ENCODE measurements at places on chromosomes 16 and 17.
A peak's percentile ranks its signal among the peaks of the same experiment; 100 is the strongest.

- DNase-seq = no peak
Observed at GRCh38 chr17:21286909-21287702, 2.6 kb downstream of the MAP2K3 start.

DNA sequence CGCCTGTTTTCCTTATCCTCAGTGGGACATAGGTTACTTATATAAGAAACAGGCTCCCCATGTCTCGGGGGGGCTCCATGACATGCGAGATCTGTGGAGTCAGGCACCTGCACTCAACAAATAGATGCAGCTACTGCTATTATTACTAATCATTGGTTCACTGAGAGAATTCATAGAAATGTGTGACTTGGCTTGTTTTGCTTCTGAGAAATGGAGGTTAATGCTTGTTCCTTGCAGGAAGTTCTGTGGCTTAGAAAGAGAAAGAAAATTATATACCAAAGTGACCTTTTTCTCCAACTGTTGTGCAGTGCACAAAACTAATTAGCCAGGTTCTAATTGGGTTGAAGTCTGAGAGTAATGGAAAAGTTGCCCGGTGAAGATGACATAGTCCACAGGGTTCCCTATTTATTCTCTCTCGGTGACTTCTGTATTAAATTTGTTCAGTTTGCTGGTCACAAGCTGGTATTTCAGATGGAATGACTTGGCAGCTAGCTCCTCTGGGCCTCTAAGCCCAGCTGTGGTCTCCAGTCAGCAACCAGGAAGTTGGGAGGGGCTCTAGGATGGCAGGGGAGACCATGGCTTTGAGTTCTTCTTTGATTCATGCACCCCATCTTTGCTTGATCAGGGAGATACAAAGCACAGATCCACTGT, 17.6 kb upstream of the MAF start:
- DNase-seq = no peak

- DNase-seq = no peak
Observed at GRCh38 chr17:40312131-40312731, 3.3 kb downstream of the RARA start.

DNA sequence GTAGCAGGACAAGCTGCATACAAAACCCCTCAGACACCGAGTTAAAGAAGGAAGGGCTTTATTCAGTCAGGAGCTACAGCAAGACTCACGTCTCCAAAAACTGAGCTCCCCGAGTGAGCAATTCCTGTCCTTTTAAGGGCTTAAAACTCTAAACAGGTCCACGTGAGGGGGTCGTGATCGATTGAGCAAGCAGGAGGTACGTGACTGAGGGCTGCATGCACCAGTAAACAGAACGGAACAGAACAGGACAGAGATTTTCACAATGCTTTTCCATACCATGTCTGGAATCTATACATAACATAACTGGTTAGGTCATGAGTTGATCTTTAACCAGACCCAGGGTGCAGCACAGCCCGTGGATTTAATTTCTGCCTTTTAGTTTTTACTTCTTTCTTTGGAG, 25.2 kb downstream of the ITGAM start:
- no peak for DNase-seq

DNA sequence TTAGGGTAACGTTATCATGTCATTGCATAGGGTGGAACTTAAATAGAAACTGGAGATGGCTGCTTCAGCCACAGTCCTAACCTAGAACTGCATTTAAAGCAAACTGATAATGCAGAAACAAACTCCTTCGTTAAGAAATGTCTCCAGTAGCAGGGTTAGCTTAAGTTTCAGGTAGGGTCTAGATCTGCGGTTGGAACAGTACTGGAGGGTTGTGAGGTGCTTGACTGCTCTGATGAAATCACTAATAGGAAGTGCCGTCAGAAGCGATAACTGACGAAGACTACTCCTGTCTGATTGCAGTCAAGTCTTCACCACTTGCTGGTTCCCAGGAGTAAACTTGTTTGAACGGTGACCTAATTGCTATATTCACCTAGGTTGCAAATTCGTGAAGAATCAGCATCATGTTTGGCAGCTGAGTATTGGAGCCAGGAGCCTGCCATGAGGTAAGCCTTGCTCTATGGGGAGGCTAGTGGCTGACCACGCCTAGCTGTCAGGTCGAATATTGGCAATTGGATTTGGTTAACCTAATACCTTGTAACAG, 24.5 kb downstream of the TRPV2 start:
- DNase-seq = no peak

GRCh38 chr16:66976746-66977145, 11.6 kb upstream of the CES4A start:
- DNase-seq = no peak

DNA sequence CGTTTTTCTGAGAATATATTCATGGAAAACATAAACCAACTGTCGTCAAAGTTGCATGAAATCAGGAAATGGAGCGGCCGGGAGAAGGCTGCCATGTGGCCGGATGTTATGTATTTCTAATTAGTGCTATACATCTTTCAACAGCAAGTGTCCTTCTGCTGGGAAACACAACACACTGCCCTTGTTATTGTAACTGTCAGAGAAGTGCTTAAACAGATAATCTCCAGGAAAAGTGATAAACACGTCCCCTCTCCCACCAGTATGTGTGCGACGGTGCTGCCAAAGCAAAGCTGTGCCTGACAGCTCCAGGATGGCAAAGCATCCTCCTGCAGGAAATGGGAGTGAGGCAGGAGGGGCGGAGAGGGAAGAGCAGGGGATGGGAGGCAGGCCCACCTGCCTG, 111.8 kb downstream of the SMG6 start:
- DNase-seq = no peak

- no peak for DNase-seq
Observed at GRCh38 chr16:21986692-21987246, 14.1 kb downstream of the PDZD9 start.

GRCh38 chr17:64378890-64379354, 11.7 kb downstream of the PECAM1 start:
- no peak for DNase-seq

DNA sequence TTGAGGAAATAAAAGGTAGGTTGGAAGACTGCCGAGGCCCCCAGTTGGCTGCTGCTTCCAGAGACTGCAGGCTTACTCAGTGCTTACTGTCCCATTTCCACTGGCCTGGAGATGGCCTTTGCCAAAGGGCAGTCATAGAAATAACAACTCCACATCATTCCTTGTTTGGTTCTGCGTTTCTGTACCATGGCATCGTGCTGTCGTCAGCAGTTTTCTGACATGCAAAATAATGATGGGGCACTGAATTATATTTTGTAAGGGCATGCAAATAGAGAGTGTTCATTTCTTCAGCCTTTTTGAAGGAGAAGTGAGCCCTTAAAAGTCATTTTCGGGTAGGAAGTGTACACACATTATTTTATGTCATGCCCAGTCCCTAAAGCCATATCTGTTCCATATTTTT, 88.9 kb downstream of the RBFOX1 start:
- DNase-seq = no peak

- no peak for DNase-seq
Observed at GRCh38 chr17:55813944-55814343, 63.1 kb downstream of the PCTP start.

- peak; percentile 81 for DNase-seq
Observed at GRCh38 chr17:68455901-68456338, 1.4 kb downstream of the WIPI1 start.

DNA sequence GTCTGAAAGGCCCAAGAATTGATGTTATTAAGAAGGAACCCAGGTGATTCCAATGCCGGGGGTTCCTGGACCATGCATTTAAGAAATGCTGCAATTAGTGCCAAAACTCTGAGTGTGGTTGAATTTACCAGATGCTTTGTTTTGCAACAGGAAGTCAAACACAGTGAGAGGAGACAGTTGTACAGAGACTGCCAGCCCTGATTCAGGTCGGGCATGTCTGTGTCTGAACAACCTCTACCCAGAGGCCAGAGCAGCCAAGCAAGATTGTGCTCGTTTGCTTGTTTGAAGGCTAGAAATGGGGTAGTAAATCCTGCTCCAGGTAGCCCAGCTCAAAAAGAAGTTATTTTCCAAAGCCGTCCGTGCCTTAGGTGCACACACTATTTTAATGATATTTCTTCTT, 412.4 kb upstream of the ERCC4 start:
- no peak for DNase-seq

GRCh38 chr16:58249388-58249779, 45.4 kb downstream of the PRSS54 start:
- no peak for DNase-seq

GRCh38 chr17:29844339-29845048, 85.5 kb downstream of the SSH2 start:
- peak; percentile 53 for DNase-seq

DNA sequence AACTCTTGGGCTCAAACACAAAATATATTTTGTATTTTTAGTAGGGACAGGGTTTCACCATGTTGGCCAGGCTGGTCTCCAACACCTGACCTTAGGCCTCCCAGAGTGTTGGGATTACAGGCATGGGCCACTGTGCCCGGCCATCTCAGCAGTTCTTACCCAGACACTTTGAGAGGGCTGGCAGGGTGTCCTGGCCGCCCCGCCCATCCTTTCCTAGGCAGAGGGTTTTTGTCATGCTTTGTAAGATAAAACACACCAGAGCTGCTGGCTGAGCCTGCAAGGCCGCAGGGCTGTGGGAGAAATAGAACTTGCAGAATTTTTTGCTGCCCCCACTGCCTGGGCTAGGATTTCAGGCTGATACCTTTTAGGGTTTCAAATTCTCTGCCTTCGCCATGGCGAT, 8.7 kb downstream of the PPL start:
- no peak for DNase-seq

DNA sequence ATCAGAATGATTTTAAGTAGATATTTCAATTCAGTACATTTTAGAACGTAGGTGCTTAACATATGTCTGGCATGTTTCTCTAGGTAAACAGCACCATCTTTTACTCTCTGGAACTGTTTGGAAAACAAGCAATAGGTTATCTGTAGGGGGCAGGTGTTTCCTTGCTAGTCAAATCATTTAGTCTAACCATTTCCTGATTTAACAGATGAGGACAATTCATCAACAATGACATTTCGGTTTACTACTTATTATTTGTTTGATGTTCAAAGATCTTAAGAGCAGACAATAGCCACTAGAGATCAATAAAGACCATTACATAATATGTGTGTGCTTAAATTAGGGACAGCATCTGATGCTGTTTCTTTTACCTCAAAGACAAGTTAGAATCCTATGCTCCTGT, 173.1 kb downstream of the CEP112 start:
- DNase-seq = no peak

DNA sequence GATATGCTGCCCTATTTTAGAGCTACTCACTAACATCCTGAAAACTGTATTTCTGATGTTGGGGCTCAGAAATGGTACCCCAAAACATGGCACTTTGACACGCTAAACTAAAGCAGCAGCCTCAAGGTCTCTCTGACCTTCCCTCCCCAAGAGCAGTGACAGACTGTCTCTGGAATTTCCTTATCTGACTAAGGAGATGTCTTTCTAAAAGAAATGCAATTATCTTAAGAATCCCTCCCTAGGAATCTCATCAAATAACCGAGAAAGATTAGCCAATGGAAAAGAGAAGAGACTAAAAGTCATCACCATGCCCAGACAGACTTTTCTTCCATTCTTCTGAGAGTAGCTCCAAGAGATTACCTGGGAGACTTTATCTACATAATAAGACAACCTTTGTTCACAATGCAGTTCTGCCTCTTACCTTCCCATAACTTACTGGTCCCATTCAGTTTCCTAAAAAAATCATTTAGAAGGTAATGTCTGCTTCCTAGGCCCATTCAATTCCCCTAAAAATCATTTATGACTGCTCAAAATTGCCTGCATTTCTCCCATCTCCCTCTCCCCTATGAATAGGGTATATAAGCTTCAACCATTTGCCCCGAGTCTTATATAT, 123.9 kb downstream of the CPPED1 start:
- DNase-seq = no peak

DNA sequence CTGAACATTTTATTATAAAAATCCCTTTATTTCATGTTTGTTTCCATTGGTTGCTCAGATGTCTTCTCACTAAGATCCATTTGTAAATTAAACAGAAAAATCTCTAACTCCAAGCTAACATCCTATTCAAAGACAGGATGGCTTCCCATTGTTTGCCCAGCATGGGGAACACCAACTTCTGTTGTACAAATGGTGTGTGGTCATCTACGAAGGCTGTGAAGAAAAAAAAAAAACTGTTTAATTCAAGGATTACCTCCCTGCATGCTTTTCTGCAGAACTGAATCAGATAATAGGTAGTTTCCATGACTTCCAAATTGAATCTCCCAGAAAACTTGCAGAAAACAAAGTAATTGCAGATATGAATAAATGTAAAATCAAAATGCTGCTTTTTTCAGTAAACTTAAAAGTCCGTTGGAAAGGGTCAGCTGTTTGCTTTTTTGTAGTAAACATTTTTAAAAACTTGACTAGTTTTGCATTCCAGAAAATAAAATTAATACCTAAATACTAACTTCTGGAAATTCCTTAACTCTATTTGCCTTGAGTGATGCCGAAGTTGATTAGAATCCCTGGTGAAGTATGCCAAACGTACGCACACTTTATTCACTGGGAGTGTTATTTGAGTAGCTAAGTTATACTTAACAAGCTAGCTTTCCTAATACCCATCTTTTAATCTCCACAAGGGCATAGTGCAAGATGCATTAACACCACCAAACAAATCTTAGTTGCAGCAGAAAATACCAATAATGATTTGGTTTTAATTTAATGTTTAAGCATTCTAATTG, 7.7 kb downstream of the SALL1 start:
- DNase-seq = no peak

GRCh38 chr17:26807024-26807423, 486.9 kb upstream of the WSB1 start:
- no peak for DNase-seq

GRCh38 chr16:54446639-54447038, 160.1 kb upstream of the IRX3 start:
- peak; percentile 95 for DNase-seq

- no peak for DNase-seq
Observed at GRCh38 chr17:55416470-55417052, 5.1 kb downstream of the MMD start.

GRCh38 chr17:40598619-40599467, 33.6 kb upstream of the CCR7 start:
- peak; percentile 58 for DNase-seq

DNA sequence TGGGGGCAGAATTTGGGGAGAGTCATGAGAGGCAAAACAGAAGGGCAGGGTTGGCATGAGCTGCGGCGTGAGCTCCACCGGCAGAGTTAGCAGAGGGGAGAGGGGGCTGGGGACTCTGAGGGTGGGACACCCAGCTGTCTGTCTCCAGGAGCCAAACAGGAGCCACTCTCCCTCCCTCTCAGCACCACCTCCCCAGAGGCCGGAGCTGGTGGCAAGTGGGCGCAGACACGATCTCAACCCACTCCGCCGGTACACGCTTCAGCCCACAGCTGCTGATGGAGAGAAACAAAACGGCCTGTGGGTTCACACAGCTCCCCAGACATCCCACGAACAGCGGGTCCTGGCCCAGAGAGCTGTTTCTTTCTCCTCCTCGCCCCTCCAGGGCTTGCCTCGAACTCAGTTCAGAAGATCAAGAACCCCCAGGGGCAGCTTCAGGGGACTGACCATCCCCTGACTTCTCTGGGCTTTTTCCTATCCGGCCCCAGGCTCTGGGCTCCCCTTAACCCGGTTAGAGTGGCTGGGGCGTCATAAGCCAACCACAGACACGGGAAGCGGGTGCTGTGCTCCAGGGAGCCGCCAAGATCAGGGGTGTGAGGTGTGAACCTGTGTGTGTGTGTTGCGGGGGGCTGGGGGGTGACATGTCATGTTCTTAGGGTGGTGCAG, 7.6 kb downstream of the RHBDF2 start:
- DNase-seq = no peak

- DNase-seq = peak; percentile 37
Observed at GRCh38 chr16:88817785-88818574, 6.3 kb upstream of the APRT start.
